Large intestine (tissue), 12 donors: ENCODE measurements at places on chromosomes 5 and 9.

DNA sequence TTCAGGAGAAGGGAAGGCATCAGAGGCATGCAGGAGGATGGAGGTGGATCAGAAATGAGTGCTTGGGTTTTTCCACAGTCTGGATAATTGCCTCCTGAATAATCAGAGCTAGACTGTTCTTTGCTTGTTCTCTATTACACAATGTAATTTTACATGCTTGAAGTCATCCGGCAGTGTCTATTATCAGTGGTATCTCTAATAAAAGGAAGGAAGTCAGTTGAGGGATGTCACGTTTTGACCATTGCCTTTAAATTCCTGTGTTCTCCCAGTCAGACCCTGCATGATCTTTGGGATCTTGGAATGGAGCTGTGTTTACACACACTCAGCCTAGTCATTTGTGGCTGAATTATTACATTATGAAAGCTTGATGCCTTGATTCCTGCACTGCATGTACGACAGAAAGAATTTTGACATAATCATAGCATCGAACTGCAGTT, 91.0 kb downstream of the PDE8B start:
- no peak overlapping the region for H3K27ac ChIP-seq
- no peak for DNase-seq
- H3K36me3 ChIP-seq = no peaks in the 10 kb centered on the region
- H3K4me1 ChIP-seq = no peaks in the 10 kb centered on the region
- H3K4me3 ChIP-seq = no peak overlapping the region

DNA sequence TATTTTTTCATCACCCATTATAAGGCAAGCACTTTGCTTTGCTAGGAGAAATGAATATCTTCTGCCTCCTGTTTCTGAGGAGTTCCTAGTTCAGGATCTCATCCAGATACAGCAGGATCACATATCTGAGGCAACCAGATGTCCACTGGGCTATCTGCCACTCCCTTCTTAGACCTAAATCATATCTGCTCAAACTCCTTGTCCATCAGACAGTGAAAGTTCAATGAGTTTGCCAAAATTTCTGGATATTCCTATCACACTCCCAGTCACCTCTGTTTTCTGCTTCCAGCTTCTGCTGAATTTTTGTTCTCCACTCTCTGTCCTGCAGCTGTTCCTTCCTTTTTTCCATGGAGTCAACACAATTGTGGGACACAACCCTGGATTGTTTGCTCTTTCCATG, 54.2 kb upstream of the BASP1 start:
- no peak overlapping the region for H3K4me3 ChIP-seq
- DNase-seq = no peak
- H3K27ac ChIP-seq = no peak overlapping the region
- no peaks in the 10 kb centered on the region for H3K27me3 ChIP-seq
- no peaks in the 10 kb centered on the region for H3K36me3 ChIP-seq

DNA sequence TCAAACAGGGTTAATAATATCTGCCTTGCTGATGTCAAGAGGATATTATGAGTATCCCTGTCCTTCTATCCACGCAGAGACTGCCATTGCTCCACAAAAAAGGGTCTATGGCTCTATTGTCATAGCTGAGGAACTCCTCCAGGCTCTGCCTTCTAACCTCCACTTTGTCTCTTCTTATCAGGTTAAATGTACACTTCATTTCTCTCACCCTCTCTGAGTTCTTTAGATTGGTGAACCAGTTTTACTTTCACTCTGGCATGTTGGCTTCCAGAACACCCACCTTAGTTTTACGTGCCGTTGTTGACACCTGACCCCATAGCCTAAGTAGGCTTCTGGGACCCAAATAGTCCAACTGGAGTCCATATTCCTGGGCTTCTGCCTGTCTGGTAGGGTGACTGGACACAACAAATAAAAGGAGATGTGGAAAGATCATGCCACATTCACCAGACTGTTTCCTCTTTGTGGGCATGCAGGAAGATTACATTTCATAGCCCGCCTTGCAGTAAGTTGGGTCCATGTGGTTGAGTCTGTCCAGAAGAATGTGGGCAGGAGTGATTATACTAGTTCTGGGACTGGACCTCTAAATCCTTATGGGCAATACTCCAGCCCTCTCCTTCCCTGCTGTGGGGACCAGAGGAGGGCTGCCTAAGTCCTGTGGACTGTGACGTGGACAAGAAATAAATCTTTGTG, 350.4 kb upstream of the CLINT1 start:
- H3K27ac ChIP-seq = no peak overlapping the region
- no peaks in the 10 kb centered on the region for H3K36me3 ChIP-seq
- DNase-seq = no peak
- H3K27me3 ChIP-seq = no peaks in the 10 kb centered on the region

GRCh38 chr9:131082774-131083512, 13.4 kb upstream of the AIF1L start:
- H3K27me3 ChIP-seq = no peaks in the 10 kb centered on the region
- no peak for DNase-seq
- H3K36me3 ChIP-seq = no peaks in the 10 kb centered on the region
- H3K4me1 ChIP-seq = no peaks in the 10 kb centered on the region
- no peak overlapping the region for H3K4me3 ChIP-seq
- no peak overlapping the region for H3K27ac ChIP-seq

- no peak overlapping the region for H3K4me3 ChIP-seq
- H3K36me3 ChIP-seq = peaks cover 87% of the 10 kb centered on the region
- peaks cover 2% of the 10 kb centered on the region for H3K4me1 ChIP-seq
- H3K27me3 ChIP-seq = no peaks in the 10 kb centered on the region
These were observed 69.3 kb downstream of the RGS3 start for GRCh38 chr9:113532809-113533190.

DNA sequence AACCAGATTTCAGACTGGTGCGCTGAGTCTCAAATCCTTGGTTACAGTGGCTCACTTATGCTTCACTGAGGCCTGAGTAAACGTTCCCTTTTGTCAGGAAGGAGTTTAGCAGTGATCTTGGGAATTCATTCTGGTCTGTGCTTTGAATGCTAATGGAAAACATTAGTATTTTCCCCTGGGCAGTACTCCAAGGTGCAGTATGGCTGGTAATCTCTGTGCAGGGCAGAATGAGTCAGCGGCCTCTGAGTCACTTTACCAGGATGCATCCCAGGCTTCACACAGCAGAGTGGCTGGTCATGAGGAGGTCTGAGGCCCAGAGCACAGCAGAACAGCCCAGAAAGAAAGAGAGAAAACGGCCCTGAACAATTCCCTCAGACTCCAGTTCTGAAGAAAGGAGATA, 54.0 kb downstream of the PCA3 start:
- no peaks in the 10 kb centered on the region for H3K27me3 ChIP-seq
- H3K36me3 ChIP-seq = no peaks in the 10 kb centered on the region
- no peak overlapping the region for H3K4me3 ChIP-seq
- no peaks in the 10 kb centered on the region for H3K4me1 ChIP-seq
- peak; percentile 29 for DNase-seq

GRCh38 chr9:131733541-131734061, 6.3 kb downstream of the RAPGEF1 start:
- no peak overlapping the region for H3K4me3 ChIP-seq
- H3K27me3 ChIP-seq = no peaks in the 10 kb centered on the region
- peak overlapping the region; percentile 74 for H3K27ac ChIP-seq
- no peaks in the 10 kb centered on the region for H3K36me3 ChIP-seq

DNA sequence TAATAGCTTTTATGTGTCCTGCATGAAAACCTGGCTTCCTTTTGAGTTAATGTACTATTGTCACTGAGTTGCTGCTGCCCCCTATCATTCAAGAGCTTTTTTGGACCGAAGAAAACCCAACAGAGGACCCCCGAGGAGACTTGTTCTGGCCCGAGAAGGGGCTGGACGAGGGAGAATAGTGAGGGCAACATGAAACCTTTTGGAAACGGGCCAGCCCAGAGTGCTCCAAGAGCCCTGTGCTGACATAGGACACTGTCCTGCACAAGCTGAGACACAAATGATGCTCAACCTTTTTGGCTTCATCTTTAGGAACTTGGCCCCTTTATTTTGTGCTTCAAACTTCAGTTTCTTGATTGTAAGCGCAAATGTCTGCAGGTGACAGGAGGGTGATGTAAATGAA, 4.0 kb upstream of the GADD45G start:
- no peaks in the 10 kb centered on the region for H3K27me3 ChIP-seq
- no peak overlapping the region for H3K4me3 ChIP-seq
- no peaks in the 10 kb centered on the region for H3K36me3 ChIP-seq
- DNase-seq = no peak

DNA sequence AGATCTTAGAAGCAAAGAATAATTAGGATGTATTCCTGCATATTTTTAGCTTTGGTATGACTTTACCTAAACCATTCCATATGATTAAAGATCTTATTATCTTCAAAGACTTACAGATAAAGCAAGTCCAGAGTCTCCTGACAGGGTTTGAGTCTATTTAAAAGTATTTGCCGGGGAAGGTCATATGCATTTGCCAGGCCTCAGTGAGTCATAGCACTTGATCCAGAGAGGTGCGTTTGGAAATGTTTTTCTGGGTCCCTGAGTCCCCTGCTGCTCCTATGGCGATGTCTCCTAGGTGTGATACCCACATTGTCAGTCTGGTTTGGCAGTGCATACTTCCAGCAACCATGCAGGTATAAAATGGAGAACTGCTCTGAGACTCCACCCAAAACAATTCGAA, 217.0 kb downstream of the FBXL7 start:
- H3K27ac ChIP-seq = no peak overlapping the region
- H3K27me3 ChIP-seq = no peaks in the 10 kb centered on the region
- H3K36me3 ChIP-seq = no peaks in the 10 kb centered on the region
- no peaks in the 10 kb centered on the region for H3K4me1 ChIP-seq
- H3K4me3 ChIP-seq = no peak overlapping the region
- no peak for DNase-seq

DNA sequence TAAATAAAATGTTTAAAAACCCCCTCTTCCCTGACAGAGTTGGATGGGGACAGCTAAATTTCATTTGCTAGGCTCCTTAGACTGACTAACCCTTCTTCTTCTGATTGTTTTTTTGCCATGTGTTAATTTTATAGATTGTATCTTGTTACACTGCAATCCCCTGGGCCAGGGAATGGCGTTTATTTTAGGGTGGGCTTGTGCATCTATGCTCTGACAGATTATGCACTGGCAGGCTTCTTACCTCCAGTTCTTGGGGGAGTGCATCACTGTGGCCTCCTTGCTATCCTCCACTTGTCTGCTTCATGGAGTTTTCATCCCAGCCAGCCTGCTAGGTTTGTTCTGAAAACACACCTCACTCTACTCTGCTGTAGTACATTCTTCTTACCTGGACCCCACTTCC, 159.8 kb downstream of the DROSHA start:
- H3K4me3 ChIP-seq = no peak overlapping the region
- no peak for DNase-seq
- H3K36me3 ChIP-seq = no peaks in the 10 kb centered on the region
- peaks cover 6% of the 10 kb centered on the region for H3K4me1 ChIP-seq

GRCh38 chr5:173594061-173594460, 22.4 kb downstream of the BOD1 start:
- H3K4me1 ChIP-seq = no peaks in the 10 kb centered on the region
- no peak overlapping the region for H3K27ac ChIP-seq
- H3K4me3 ChIP-seq = no peak overlapping the region
- H3K27me3 ChIP-seq = no peaks in the 10 kb centered on the region

DNA sequence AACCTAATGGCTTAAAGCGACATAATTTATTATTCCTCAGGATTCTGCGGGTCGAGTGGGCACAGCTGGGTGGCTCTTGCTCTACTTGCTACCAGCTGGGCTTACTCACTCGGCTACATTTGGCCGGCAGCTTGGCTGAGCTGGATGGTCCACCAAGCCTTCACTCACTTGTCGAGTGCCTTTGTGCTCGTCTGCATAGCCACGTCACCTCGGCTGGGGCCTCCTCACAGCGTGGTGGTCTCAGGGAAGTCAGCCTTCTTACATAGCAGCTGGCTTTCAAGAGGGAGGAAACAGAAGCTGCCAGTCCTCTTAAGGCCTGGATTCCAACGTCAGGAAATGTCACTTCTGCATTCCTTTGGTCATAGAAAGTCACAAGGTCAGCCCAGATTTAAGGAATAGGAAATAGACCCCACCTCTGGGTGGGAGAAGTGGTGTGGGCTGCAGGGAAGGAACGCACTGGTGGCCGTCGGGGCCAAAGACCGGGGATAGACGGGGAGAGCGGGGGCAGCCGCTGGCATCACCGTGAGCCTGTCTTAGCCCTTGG, 75.1 kb upstream of the RUFY1 start:
- H3K4me1 ChIP-seq = no peaks in the 10 kb centered on the region
- no peak overlapping the region for H3K27ac ChIP-seq
- DNase-seq = peak; percentile 48
- no peaks in the 10 kb centered on the region for H3K27me3 ChIP-seq

DNA sequence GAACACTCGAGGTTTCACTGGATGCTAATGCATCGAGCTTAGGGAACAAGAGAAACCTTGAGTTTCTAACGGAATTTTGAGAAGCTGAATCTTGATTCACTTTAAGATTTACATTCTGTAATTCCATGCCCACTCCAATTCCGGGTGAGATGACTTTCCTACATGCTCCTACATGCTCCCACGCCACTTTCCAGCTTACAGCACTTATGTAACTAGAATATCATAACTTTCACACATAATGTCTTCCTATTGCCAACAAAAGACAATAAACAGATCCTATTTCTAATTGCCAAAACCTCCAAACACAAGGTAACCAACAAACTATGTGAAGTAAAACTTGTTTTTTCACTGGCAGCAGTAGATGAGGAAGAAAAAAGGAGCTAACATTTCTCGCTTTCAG, 72.9 kb downstream of the ECPAS start:
- no peak overlapping the region for H3K27ac ChIP-seq

GRCh38 chr5:148808864-148809642, 17.4 kb upstream of the ADRB2 start:
- H3K36me3 ChIP-seq = no peaks in the 10 kb centered on the region
- no peak overlapping the region for H3K27ac ChIP-seq
- peak; percentile 22 for DNase-seq
- H3K4me3 ChIP-seq = no peak overlapping the region
- no peaks in the 10 kb centered on the region for H3K27me3 ChIP-seq

DNA sequence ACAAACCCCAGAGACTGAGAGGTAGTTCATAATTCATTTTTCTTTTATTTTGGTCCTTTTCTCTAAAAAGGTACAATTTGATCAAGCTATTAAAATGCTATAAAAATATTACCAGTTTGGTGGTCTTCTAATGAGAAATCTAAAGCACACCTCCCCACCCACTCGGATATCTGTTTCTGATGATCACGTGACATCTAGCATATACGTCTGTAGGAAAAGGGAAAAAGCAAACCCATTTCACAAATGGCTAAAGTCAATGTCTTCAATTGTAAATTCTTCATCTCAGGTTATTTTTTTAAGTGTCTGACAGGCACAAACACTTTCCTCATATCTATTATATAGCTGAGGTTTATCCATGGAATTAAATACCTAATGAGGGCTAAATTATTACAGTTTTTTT, 18.9 kb downstream of the ZNF354A start:
- no peak for DNase-seq
- H3K4me1 ChIP-seq = no peaks in the 10 kb centered on the region
- H3K36me3 ChIP-seq = peaks cover 19% of the 10 kb centered on the region
- H3K4me3 ChIP-seq = no peak overlapping the region
- H3K27me3 ChIP-seq = no peaks in the 10 kb centered on the region

GRCh38 chr9:125911861-125912644, 164.9 kb downstream of the PBX3 start:
- H3K27ac ChIP-seq = no peak overlapping the region
- H3K36me3 ChIP-seq = no peaks in the 10 kb centered on the region
- DNase-seq = no peak
- H3K4me3 ChIP-seq = no peak overlapping the region
- H3K27me3 ChIP-seq = no peaks in the 10 kb centered on the region

GRCh38 chr5:6861667-6862066, 148.4 kb downstream of the TENT4A start:
- H3K27me3 ChIP-seq = no peaks in the 10 kb centered on the region
- no peaks in the 10 kb centered on the region for H3K4me1 ChIP-seq
- no peak overlapping the region for H3K4me3 ChIP-seq
- no peaks in the 10 kb centered on the region for H3K36me3 ChIP-seq
- no peak for DNase-seq
